ENCODE measurements at places on chromosomes 1 and 21.

DNA sequence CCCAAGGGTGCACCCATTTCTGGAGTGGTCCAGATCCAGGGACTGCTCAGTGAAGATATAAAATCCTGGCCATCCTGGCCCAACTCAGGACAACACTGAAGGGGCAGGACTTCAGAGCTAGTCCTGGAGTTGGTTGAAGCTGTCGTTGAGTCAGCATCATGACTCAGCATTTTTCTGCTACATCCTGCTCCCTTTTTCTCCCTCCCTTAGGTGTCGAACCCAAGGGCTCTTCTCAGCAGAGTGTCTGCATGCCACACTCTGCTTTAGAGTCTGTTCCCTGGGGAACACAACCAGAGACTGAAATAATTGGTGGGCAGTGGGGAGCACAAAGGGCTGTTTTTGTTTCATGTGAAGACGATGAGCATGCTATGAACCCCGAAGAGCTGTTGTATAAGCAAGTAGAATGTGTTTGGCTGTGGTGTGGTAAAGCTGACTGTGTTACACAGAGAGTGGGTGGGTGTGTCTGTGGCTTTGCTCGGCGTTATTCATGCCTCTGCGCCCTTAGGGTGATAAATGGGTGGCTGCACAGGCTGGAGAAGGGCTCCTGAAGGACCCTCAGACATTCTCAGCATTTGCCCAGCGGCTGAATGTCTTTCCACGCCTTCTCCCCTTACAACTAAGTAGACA, 167.2 kb downstream of the CYYR1 start:
- DNase-seq: no peak

DNA sequence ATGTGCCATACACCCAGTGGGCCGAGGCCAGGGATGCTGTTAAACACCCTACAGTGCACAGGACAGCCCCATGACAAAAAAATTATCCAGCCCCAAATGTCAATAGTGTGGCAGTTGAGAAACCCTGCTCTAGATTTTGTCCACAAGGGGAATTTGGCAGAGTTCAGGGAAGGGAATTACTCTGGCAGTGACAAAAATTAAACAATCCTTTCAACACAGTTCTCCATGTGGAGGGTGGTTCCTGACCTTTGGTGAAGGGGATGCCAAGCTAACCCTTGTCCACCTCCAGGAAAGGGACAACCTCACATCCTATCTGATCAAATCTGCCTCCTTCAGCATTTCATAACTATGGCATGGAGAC, 28.4 kb upstream of the CD84 start:
- no peak for DNase-seq

DNA sequence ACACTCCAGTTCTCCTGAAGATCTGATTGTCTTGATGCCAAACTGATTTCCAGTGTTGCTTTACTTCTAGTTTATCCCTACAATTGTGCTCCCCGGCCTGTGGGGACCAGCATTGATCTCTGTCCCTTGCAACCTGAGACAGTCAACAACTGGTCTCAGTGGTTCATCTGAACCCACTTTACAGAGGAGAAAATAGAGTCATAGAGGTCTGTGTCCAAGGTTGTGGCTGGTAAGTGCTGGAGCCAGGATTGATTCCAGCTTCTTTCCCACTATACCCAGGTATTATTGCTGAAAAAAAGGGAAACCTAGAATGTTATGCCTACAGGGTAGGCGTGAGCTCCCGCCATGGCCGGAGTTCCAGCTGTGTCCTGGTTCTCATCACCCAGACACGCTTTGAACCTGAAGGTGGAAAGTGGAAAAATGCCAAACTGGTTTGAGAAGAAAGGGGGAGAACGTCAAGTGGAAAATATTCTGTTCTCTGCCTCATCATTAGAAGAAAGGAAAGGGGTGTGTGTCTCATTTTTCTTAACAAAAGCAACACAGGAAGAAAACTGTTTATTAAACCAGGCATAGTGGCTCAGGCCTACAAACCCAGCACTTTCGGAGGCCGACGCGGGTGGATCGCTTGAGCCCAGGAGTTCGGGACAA, 60.7 kb upstream of the ITPKB start:
- no peak for DNase-seq

GRCh38 chr1:16091296-16091695, 17.8 kb upstream of the FAM131C start:
- no peak for DNase-seq

GRCh38 chr1:178145605-178146004, 51.7 kb downstream of the RASAL2 start:
- DNase-seq: no peak

GRCh38 chr1:36115200-36115669, 9.8 kb downstream of the COL8A2 start:
- no peak for DNase-seq

GRCh38 chr21:43805275-43805800, 16.0 kb downstream of the RRP1 start:
- DNase-seq: no peak

- DNase-seq: no peak
These were observed 919 bp downstream of the MCL1 start for GRCh38 chr1:150578272-150579109.

DNA sequence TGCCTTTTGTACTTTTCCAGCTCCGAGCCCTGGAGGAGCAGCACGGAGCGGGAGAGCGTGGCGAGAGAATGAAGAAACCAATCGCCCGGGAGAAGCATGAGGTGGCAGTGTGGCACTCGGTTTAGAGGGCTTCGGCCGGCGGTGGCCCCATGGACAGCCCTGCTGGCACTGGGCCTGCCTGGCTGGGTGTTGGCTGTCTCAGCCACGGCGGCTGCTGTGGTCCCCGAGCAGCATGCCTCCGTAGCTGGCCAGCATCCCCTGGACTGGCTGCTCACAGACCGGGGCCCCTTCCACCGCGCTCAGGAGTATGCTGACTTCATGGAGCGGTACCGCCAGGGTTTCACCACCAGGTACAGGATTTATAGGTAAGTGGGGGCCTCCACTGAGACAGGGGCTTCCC, 59.0 kb downstream of the BRINP2 start:
- no peak for DNase-seq
